T-helper 17 cell (primary cell): ENCODE measurements at places on chromosomes 4 and X.

DNA sequence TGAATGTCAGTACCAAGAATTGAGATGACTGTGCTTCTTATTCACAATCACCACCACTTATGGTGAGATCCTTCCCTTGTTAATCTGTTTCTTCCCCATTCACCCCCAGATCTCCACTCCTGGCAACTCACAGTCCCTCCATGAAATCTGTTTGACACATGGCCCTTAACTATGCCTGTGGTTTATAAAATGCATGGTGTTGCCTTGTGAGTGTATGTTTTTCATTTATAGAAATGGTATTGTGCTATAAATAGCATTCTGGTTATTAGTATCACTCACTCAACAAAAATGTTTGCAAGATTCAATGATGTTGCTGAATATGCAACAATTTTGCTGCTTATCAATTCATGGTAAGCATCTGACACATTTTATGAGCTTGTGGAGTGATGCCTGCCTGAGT, 131.0 kb downstream of the PRKX start:
- DNase-seq: no peak

DNA sequence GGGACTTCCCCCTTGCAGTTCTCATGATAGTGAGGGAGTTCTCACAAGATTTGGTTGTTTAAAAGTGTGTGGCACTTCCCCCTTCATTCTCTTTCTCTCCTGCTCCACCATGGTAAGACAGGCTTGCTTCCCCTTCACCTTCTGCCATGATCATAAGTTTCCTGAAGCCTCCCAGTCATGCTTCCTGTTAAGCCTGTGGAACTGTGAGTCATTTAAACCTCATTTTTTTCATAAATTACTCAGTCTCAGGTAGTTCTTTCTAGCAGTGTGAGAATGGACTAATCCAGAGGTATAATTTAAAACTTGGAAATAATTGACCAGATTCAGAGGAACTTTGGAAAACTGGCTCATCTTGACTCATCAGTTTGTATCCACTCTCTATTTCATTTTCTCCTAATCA, 129.0 kb downstream of the TMEM47 start:
- no peak for DNase-seq

- no peak for DNase-seq
Measured at GRCh38 chr4:82708982-82709381, 89.6 kb downstream of the SCD5 start.

GRCh38 chr4:187480146-187481145, 515.1 kb upstream of the ZFP42 start:
- DNase-seq: no peak

DNA sequence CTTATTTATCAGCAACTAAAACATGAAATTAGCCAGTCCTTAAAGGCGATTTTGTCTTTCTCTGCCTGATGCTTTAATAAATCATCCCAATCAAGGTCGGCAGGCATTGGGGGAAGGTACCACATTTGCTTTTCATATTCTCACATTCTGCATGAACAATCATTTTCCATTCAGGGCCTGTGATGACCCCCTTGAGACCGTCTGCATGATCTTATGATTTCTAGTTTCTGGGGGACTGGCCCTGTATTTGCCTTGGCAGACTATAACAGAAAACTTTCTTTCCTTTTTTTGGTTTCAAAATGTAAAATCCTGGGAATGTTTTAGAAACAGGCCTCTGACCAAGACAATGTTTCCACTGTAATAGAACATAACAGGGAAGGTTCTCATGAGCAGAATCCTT, 296.8 kb downstream of the IDS start:
- DNase-seq: no peak

GRCh38 chr4:17469931-17470674, 41.8 kb downstream of the QDPR start:
- DNase-seq: no peak

- DNase-seq: no peak
Measured at GRCh38 chr4:95379633-95380032, 169.1 kb downstream of the UNC5C start.

- DNase-seq: no peak
Measured at GRCh38 chr4:24322995-24323394, 261.4 kb downstream of the DHX15 start.

DNA sequence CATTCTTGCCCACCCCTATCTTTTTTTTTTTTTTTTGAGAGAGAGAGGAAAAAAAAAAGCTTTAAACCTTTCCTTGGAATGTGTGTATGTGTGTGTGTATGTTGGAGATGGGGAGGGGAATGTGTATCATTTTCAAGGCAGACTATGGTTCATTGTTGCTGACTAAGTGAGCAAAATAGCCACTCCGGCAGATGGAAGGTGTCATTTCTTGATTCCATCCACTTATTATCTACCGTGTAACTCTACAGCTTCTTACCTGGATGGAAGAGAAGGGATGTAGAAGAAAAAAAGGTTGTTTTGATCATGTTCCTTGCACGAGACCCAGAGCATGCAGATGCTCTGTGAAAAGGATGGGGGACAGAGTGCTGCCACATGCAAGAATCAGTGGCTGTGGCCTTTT, 5.9 kb upstream of the GK2 start:
- DNase-seq: no peak

GRCh38 chr4:112865443-112865842, 184.0 kb upstream of the ANK2 start:
- no peak for DNase-seq

GRCh38 chr4:42442601-42443000, 45.3 kb downstream of the SHISA3 start:
- no peak for DNase-seq

- no peak for DNase-seq
Measured at GRCh38 chrX:72095370-72095769, 36.3 kb downstream of the RTL5 start.

DNA sequence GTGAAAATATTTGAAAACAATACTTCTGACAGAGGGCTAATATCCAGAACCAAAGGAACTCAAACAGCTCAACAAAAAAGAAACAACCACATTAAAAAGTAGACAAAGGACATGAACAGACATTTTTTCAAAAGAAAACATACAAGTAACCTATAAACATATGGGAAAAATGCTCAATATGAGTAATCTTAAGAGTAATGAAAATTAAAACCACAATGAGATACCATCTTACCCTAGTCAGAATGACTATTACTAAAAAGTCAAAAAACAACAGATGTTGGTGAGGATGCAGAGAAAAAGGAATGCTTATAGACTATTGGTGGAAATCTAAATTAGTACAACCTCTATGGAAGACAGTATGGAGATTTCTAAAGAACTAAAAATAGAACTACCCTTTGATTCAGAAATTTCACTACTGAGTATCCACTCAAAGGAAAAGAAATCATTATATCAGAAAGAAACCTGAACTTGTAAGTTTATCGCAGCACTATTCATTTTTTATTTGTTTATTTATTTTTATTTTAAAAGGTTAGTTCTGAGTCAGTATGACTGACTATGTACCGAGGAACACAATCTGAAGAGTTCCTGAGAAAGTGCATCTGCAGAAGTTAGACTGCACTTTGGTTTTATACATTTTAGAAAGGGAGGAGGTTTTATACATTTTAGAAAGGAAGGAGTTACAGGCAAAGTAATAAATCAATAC, 231.3 kb downstream of the INPP4B start:
- DNase-seq: no peak

DNA sequence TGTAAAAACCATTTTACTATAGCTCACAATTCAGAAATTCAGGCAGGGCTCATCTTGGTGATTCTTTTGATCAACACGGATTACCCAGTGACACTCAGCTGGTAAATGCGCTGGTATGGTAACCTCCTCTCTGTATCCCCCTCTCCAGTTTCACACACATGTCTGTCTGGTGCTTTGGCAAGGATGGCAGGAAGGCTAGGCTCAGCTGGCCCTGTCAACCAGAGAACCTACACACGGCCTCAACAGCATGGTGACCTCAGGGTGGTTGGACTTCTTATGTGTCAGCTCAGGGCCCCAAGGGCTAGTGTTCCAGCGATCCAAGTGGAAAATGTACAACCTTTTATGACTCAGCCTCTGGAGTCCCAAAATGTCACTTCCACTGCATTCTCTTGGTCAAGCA, 55.7 kb upstream of the EOLA2 start:
- no peak for DNase-seq
